Airway epithelial cell (primary cell): ENCODE measurements at places on chromosomes 13 and 19. TPM values are rescaled to one million over a fixed set of nuclear protein-coding genes. Genes with fewer than 3 reads are reported as not detected.

GRIK5 gene
- 0.21 TPM in 1 of 2 replicates, not detected in the other for total RNA-seq

OR7C1 gene
- 0.09 TPM in 1 of 2 replicates, not detected in the other for total RNA-seq

MTRF1 gene
- 4.2 and 7.8 TPM in 2 replicates for total RNA-seq

ZIC5 gene
- not detected in 2 replicates for total RNA-seq

ZNF224 gene
- total RNA-seq: 6.1 and 11.7 TPM in 2 replicates

GFY gene
- total RNA-seq: not detected in 2 replicates

KLK3 gene
- not detected in 2 replicates for total RNA-seq

NLRP4 gene
- not detected in 2 replicates for total RNA-seq

CLEC17A gene
- not detected in 2 replicates for total RNA-seq

DBP gene
- 9.7 TPM in 2 replicates for total RNA-seq

GRIN2D gene
- 0.14 and 0.28 TPM in 2 replicates for total RNA-seq

ZNF569 gene
- total RNA-seq: 1.3 and 2.4 TPM in 2 replicates

ZNF471 gene
- 0.46 and 0.99 TPM in 2 replicates for total RNA-seq

DHX34 gene
- 12.2 and 19.5 TPM in 2 replicates for total RNA-seq

ITM2B gene
- total RNA-seq: 323 and 377 TPM in 2 replicates

SHC2 gene
- total RNA-seq: 0.07 and 0.14 TPM in 2 replicates

SGCG gene
- total RNA-seq: not detected in 2 replicates
